PC-9 (cell line): ENCODE measurements at places on chromosomes 11 and 22. TPM values are rescaled to one million over a fixed set of nuclear protein-coding genes. Genes with fewer than 3 reads are reported as not detected.

FUT4 gene
- 1.9 and 2.0 TPM in 2 replicates for total RNA-seq

RTN4R gene
- total RNA-seq = 5.0 and 7.0 TPM in 2 replicates

ADM2 gene
- total RNA-seq = 7.2 and 10.5 TPM in 2 replicates

DNA sequence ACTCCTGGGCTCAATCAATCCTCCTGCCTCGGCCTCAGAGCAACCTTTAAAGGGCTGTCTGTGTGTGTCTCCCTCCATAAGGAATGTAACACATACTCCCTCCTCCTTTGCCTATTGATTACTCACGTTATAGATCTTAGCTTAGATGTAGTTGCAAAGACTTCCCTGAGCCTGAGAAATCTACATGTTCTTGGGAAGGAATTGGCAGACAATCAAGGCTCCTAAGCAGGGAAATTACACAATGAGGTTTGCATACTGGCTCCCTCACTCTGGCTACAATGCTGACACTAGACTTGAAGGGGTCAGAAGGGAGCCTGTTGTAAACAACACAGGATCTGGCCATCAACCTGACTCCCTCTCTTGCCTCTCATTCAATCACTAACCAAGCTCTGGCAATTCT is 5.2 kb upstream of the OLFML1 start:
- no peak for DNase-seq
- H3K4me3 ChIP-seq = no peak overlapping the region
- H3K36me3 ChIP-seq = no peaks in the 10 kb centered on the region
- H3K4me1 ChIP-seq = no peaks in the 10 kb centered on the region; the same call in 1 of the 2 replicates
- H3K27me3 ChIP-seq = no peaks in the 10 kb centered on the region
- H3K27ac ChIP-seq = no peak overlapping the region

GRCh38 chr11:75078233-75078632 is 18.4 kb downstream of the OR2AT4 start:
- H3K36me3 ChIP-seq = no peaks in the 10 kb centered on the region
- no peak overlapping the region for H3K27ac ChIP-seq
- peaks cover 7% of the 10 kb centered on the region for H3K27me3 ChIP-seq
- no peaks in the 10 kb centered on the region for H3K4me1 ChIP-seq
- H3K4me3 ChIP-seq = no peak overlapping the region
